ENCODE measurements at places on chromosomes 6 and 20.

GRCh38 chr6:63663956-63664281 is 28.3 kb downstream of the PHF3 start:
- no peak for DNase-seq

GRCh38 chr6:69265090-69265489 is 531.7 kb downstream of the LMBRD1 start:
- DNase-seq, result no peak

- DNase-seq, result no peak
Observed at GRCh38 chr6:52155791-52156576, 30.2 kb upstream of the IL17A start.

GRCh38 chr20:25622049-25622448 is 1.8 kb downstream of the NANP start:
- no peak for DNase-seq

DNA sequence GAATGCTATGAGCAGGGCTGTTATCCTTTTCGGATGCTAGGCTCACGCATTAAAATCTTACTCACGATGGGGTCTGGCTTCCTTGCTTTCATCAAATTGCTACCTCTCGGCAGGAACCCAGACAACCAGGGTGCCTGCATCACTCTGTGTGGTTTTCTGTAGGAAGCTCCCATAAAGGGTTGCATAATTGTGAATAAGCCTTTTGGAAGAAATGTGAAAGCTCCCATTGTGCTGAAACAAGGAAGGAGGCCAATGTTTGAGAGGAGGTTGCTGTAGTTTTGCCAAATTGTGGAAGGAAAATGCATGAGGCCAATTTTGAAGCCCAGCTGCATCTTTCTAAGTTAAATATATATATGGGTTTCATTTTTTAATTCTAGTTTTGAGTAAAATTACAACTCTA is 615.5 kb downstream of the C6orf118 start:
- no peak for DNase-seq

- DNase-seq, result no peak
Observed at GRCh38 chr20:36463212-36464061, 77.9 kb upstream of the MYL9 start.

DNA sequence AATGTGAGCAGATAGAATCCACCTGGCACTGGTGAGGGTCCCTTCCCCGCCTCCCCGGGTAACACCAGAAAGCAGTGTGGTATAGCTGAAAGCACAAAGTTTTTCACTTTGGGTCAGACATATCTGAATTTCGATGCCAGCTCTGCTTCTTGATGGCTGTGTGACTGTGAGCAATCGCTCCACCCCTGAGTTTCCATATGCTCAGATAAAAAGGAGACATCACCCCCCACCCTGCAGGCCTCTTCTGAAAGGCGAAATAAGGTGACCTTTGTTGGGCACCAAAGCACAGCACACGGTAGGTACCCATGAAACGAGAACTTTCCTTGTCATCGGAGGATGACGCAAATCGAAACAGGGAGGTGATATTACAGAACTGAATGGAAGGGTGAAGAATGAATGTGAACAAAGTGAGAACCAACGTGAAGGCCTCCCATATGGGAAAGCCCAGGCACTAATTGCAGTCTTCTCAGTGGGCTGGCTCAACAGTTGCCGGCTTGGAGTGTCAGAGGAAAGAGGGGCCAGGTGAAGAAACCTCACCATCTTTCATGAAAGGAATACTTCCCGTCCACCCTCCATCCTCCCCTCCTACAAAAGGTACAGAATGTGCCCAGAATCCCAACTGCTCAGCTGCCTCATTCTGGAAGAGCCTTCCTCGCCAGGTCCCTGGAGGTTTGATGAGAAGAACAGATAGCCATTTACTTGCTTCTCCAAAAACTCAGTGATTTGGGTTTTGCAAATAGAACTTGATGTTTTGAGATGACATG is 61.8 kb downstream of the NFATC2 start:
- no peak for DNase-seq

DNA sequence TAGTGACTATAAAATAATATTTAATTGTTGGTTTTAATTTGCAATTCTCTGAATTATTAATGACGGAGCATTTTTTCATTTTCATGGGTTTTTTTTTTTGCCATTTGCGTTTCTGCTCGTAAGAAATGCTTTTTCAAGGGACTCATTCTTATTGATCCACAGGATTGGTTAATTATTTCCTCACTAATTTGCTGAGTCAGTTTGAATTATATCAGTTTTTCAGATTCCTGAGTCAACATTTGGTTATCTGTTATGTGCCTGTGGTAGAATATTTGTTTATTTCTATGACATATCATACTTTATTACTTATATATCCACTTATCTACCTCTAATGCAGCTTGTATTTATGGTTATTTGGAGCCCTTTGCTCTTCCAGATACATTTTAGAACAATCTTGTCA is 257.0 kb upstream of the BTBD3 start:
- no peak for DNase-seq

GRCh38 chr20:4082406-4083097 is 67.2 kb upstream of the RNF24 start:
- peak; percentile 4 for DNase-seq

- DNase-seq, result peak; percentile 51
Observed at GRCh38 chr20:53609491-53610445, 16.1 kb upstream of the ZNF217 start.

Data from stimulated activated CD8-positive, alpha-beta memory T cell treated with anti-CD3 and anti-CD28 coated beads, Interleukin-7, amount 100 ng/mL, for 1 hour (primary cell).